ENCODE measurements at places on chromosomes 5 and 9.
A peak's percentile ranks its signal among the peaks of the same experiment; 100 is the strongest.

- no peak for DNase-seq
These were observed 205.1 kb upstream of the SGCD start for GRCh38 chr5:156121882-156122281.

DNA sequence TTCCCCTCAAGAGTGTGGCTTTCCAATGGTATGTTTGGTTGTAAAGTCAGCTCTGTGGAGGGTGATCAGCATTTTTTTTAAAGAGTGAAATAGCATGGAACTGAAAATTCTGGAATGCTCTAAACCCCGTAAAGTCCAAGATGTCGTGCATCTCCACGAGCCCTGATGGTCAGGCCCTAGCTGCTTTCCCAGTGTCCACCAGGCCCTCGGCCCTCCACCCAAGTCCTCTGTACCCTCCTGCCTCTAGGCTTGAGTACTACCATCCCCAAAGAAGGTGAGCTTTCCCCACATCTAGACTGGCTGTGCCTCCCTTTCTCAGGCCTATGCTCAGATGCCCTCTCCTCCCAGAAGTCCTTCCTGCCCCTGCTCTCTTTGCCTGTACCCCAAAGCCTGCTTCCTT is 280.3 kb downstream of the GADD45G start:
- DNase-seq, result no peak

- DNase-seq, result no peak
These were observed at the start of gene DBH for GRCh38 chr9:133635533-133636531. DBH (plus strand) TSS chr9:133636363; CDS start chr9:133636372, 9 bp downstream.

- peak; percentile 35 for DNase-seq
These were observed 2.3 kb downstream of the ZFAND5 start for GRCh38 chr9:72362680-72363139.

DNA sequence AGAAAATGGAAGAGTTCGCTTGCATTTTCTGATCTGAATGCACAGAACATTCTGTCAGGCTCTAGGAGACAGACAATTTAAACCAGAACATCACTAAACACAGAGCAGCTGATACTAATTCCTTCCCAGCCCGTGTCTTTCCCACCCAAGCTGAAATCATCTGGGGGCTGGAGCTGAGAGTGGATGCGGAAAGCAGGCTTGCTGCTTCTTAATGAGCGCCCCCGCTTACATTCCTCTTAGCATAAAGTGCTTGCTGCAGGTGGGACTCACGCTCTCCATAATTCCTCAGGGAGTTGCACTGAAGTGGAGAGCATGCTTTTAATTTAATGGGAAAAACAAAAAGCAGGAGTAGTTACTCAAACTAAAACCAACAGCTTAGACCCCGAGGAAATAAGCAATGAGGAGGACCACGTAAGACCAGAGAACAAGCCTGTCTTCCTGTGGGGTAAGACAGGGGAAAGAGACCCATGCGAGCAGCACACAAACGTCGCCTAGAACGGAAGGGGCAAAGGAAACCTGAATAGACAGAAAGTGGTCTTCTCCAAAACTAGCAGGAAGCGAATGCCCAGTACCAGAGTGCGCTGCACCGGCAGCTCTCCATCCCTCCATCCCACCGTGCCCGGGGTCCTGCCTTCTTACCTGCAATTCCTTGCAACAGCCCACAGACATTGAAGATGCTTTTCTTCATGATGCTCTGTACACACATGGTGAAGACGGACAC is 139.3 kb downstream of the LHFPL2 start:
- DNase-seq, result peak; percentile 38

- peak; percentile 84 for DNase-seq
These were observed 144.6 kb downstream of the CACNA1B start for GRCh38 chr9:138022121-138022741.

DNA sequence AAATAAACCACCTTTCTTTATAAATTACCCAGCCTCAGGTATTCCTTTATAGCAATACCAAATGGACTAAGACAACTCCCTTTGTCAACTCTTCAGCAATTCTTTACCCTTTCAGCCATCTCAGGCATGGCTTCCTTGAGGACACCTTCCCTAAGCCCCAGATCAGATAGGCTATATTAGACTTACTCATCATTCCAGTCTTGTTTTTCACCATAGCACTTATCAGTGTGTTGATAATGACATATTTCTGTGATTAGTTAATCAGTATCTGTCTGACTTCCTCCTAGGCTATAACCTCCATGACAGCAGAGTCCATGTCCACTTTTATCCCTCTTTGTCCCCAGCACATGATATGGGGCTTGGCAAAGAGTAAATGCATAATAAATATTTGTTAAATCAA is 238.1 kb downstream of the ACTL7B start:
- DNase-seq, result no peak

- DNase-seq, result no peak
These were observed 22.4 kb upstream of the ATG10 start for GRCh38 chr5:81949462-81949861.

DNA sequence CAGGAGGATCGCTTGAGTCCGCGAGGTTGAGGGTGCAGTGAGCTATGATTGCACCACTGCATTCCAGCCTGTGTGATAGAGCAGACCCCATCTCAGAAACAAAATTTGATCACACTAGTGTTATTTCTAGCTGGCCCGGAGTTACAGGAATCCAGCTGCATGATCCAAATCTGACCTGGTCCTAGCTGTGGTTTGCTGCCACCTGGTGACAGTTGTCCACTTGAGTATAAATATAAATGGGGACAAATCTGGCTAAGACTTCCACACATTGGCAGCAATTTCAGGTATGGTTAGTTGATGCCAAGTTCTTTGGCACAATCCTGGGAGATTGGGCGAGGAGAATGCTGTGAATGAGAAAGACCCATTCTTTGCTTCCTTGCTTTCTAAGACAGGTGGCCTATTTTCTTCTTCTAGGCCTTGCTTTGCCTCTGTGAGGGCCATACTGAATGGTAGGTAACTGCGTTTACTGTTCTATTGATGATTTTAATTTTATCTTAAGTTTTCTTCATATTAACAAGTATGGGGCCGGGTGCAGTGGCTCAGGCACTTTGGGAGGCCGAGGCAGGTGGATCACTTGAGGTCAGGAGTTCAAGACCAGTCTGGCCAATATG is 35.4 kb downstream of the UBE2R2 start:
- no peak for DNase-seq

DNA sequence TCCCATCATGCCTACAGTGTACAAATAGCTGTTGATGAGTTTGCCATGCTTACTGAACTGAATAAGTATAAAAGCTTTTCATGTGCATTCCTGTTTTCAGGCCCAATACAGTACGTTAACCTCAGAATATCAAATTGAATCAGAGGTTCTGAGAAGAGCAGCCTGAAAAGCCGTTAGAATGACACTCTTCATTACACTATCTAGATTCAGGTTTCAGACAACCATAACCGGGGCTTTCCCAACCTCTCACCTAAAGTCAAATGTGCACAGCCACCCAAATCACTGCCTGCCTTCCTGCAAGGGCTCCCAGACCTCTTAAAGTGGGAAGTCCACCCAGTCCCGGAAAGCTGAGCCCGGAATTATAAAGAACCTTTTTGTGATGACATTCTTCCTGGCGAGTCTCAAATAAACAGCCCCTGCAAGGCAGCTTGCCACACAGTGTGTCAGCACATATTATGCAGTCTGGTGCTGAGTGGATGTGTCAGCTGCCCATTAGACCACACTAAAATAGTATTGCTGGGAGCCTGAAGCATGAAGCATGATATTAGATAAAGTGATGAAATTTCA is 245.8 kb downstream of the TLE4 start:
- DNase-seq, result no peak

GRCh38 chr9:3807601-3808000 is 281.8 kb upstream of the RFX3 start:
- DNase-seq, result no peak

- no peak for DNase-seq
These were observed 104.9 kb upstream of the FTMT start for GRCh38 chr5:121746763-121747162.

GRCh38 chr5:60522292-60522905 is 177.6 kb downstream of the DEPDC1B start:
- peak; percentile 12 for DNase-seq

GRCh38 chr5:52754051-52754450 is 33.7 kb upstream of the ITGA1 start:
- no peak for DNase-seq

GRCh38 chr9:126043681-126044080 is 282.9 kb upstream of the MVB12B start:
- no peak for DNase-seq

GRCh38 chr9:13816837-13817236 is 497.1 kb downstream of the NFIB start:
- no peak for DNase-seq

DNA sequence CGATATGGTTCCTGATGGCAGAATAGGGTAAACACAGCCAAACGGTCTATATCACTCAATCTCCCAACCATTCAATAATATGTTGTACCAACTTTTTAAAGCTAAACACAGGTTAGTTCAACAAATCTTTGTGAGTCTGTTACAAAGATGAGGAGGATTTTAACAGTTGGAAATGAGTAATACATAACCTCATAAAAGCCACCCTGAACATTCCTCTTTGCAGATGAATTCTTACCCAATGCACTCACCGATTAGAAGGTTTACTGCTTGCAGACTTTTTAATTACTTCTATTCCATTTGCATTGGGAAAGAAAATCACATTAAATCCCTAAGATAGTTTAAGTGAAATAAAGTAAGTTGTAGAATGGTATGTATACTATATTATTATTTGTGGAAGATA is 23.3 kb upstream of the TRMT10B start:
- no peak for DNase-seq

GRCh38 chr9:108951578-108951977 is 17.4 kb downstream of the ABITRAM start:
- DNase-seq, result no peak

Measured in NCI-H526 (cell line).